ENCODE measurements at places on chromosomes 7 and 10.

DNA sequence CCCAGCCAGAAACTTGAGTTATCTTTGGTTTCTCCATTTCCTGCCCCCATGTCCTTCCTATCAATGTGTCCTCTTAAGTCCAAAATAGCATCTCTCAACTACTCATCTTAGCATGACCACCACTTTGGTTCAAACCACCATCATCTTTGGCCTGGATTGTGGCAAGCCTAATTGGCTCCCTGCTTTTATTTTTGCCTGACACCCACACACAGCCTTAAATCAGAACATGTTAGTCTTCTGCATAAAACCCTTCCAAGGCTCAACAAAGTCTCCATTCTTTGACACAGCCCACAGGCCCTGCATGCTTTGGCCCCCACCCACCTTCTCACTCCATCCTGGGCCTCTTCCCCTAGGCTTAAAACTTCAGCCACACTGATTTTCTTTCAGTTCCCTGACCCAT lies 2.0 kb upstream of the TSPAN14 start:
- no peak for DNase-seq

GRCh38 chr10:99170116-99170675 lies 65.5 kb downstream of the HPSE2 start:
- no peak for DNase-seq

GRCh38 chr10:80861882-80862281 lies 324.2 kb downstream of the SH2D4B start:
- DNase-seq = no peak

DNA sequence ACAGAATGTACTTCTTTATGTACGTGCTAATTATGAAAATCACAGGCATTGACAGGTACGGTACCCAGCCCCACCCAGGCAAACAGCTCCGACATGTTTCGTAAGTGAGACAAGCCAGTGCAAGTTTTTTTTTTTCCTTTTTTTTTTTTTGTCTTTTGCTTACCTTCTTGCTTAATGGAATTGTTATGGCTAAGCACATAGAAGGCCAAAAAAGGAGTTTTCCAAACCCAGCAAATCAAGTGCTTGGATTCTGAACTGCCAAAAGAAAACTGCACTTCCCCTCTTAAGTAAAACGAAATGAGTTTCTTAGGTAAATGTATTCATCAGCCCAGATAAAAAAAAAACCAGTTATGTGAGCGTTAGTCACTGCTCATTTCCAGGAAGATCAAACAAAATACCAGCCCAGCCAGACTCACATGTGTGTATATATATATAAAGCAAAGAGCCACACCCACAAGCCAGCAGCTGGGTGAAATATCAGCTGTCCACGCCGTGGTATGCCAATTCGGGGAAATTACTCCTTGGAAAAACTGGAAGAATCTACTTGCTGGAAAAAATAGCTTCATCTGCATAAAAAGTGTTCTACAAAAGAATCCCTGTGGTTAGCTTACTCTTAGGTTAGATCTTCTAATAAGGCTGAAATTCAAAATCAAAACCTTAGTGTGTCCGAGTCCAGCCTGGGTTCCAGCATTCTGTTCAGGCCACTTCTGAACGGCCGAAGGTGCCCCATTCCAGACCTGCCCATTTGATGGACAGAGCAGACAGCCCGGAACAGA lies 8.0 kb downstream of the KLF6 start:
- no peak for DNase-seq

GRCh38 chr7:42690794-42691639 lies 220.9 kb downstream of the C7orf25 start:
- no peak for DNase-seq

DNA sequence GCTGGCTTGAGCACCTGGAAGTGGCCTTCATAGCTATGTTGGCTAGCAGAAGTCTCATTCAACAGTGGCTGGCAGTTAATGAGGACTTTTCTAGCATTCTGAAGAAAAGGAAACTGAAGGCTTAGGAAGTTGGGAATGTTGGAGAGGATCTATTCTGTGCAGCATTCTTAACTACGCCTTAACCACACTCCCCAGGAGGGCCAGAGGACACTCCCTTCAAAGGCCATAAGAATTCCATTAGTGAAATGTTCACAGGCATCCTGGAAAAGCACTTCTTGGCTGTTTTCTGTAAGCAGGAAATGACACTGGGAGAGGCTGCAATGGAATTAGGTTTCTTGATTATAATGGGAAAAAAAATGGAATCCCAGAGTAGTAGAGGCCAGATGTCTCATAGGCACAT lies 188.9 kb downstream of the ARHGAP12 start:
- no peak for DNase-seq

DNA sequence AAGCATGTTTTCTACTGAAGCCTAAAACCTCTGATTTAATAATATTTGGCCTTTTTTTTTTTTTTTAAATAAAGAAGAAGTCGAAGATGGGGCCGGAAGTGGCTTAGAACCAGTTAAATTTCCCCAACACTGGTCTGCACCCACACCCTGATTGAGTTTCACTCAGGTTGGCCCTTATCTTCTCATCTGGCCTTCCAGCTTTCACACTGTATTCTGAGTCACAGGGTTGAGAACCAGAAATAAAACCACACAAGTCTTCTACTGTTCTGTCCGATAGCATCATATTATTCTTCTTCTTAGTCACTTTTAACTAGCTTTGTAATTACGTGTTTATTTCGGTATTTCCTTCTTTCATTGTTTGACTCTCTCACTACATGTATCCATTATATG lies 9.9 kb downstream of the ZNF365 start:
- no peak for DNase-seq

- no peak for DNase-seq
Observed at GRCh38 chr10:14184841-14185315, 145.8 kb downstream of the FRMD4A start.
